ENCODE measurements at places on chromosomes 13 and 19. TPM values are rescaled to one million over a fixed set of nuclear protein-coding genes. Genes with fewer than 3 reads are reported as not detected.

ZSCAN4 gene
- not detected for total RNA-seq

DNA sequence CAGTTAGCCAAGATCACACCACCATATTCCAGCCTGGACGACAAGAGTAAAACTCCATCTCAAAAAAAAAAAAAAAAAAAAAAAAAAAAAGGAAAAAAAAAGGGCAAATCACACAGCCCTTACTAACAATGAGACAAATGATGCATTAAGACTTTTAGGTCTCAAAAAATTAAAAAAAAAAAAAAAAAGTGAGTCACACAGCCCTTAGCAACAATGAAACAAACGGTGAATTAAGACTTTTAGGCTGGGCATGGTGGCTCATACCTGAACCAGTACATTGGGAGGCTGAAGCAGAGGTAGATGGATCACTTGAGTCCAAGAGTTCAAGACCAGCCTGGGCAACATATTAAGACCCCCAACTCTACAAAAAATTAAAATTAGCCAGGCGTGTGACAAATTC, 32.4 kb upstream of the EIF3G start:
- peaks cover 91% of the 10 kb centered on the region for H3K36me3 ChIP-seq
- DNase-seq = no peak
- H3K27ac ChIP-seq = no peak overlapping the region
- no peak overlapping the region for H3K4me3 ChIP-seq
- H3K27me3 ChIP-seq = no peaks in the 10 kb centered on the region
- no peaks in the 10 kb centered on the region for H3K4me1 ChIP-seq

GRCh38 chr19:49362048-49362928, at the start of gene TEAD2:
TEAD2 (minus strand) TSS chr19:49362416; CDS start chr19:49360075, 2,341 bp downstream.
- peak within 1 kb of the TSS; percentile 95 for H3K27ac ChIP-seq
- H3K4me3 ChIP-seq = peak within 1 kb of the TSS; percentile 95
- H3K27me3 ChIP-seq = no peaks in the 10 kb centered on the region
- H3K4me1 ChIP-seq = peaks cover 40% of the 10 kb centered on the region
- H3K36me3 ChIP-seq = peaks cover 25% of the 10 kb centered on the region

F10 gene
- total RNA-seq = 20.5 TPM

DNA sequence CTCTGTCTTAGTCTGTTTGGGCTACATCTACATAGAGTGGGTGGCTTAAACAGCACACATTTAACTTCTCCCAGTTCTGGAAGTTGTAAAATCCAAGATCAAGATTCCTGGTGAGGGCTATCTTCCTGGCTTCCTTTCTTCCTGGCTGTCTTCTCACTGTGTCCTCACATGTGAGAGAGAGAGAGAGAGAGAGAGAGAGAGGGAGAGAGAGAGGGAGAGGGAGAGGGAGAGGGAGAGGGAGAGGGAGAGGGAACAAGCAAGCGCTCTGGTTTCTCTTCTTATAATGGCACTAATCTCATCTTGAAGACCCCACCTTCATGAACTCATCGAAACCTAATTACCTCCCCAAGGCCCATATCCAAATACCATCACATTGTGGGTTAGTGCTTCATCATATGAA, 69.2 kb downstream of the CDK8 start:
- H3K27me3 ChIP-seq = no peaks in the 10 kb centered on the region
- no peak for DNase-seq
- H3K27ac ChIP-seq = no peak overlapping the region
- peaks cover 37% of the 10 kb centered on the region for H3K4me1 ChIP-seq
- no peak overlapping the region for H3K4me3 ChIP-seq
- H3K36me3 ChIP-seq = no peaks in the 10 kb centered on the region

SIGLEC12 gene
- not detected for total RNA-seq

RAB20 gene
- 10.9 TPM for total RNA-seq

GRCh38 chr13:77916488-77916887, 2.1 kb downstream of the EDNRB start:
- no peak for DNase-seq
- H3K27me3 ChIP-seq = no peaks in the 10 kb centered on the region
- peaks cover 28% of the 10 kb centered on the region for H3K4me1 ChIP-seq
- peak overlapping the region; percentile 67 for H3K4me3 ChIP-seq
- H3K36me3 ChIP-seq = no peaks in the 10 kb centered on the region

DNA sequence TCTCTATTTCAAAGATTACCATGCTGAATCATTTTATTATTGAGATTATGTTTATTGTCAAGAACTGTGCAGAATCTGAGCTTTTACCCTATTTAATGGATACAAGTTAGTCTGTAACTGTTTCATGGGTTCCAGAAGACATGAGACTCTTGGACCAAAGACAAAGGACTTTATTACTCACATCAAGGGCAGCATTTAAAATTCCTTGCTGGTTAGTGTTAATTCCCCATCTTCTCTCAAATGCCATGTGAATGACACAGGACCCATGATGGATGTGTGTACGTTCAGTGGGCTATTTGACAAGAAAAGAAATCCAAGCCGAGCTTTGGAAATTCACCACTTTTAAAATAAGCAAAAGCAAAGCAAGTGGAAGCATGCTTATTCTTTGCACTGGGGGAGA, 139.9 kb downstream of the PCDH20 start:
- H3K27ac ChIP-seq = no peak overlapping the region
- no peaks in the 10 kb centered on the region for H3K27me3 ChIP-seq
- H3K4me3 ChIP-seq = no peak overlapping the region
- no peaks in the 10 kb centered on the region for H3K4me1 ChIP-seq

GRCh38 chr19:17948931-17949930, 16.4 kb downstream of the CCDC124 start:
- H3K27ac ChIP-seq = no peak overlapping the region
- H3K4me3 ChIP-seq = peak overlapping the region; percentile 89
- no peak for DNase-seq
- no peaks in the 10 kb centered on the region for H3K36me3 ChIP-seq

DNA sequence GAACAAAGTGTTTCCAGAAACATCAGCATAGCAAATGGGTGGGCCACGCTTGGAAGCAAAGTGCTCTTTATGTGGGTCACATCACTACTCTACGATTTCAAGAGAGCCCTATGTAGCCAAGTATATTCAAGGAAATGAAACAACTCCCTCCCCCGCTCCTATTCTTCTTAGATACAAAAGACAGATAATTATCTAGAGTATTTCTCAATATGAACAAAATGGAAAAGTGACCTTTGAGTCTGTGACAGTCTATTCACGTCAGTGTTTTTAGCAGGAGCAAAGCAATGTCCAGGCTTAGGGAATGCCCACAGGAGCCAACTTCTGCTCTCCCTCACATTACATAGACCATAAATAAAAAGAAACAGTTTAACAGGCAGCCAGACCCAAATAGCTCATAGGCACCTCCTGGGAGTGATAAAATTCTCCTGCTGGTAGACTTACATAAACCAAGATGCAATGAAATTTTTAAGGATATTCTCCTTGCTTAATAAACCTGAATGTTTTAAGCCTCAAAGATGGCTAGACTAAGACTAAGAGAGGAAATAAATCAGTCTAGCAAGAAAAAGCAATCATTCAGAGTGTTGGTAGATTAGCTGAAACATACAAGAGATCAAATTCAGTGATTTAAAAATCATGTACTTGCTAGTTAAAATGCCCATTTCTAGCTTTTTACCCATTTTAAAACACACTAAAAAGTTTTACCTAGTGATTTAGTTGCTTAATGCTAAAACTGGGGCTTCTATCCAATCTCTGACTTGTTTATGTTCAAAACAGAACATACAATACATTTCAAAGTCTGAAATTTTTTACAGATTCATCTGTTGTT, 182.8 kb downstream of the RGCC start:
- peaks cover 14% of the 10 kb centered on the region for H3K4me1 ChIP-seq
- no peak overlapping the region for H3K4me3 ChIP-seq
- H3K36me3 ChIP-seq = no peaks in the 10 kb centered on the region
- peak overlapping the region; percentile 30 for H3K27ac ChIP-seq
- H3K27me3 ChIP-seq = no peaks in the 10 kb centered on the region

POLR2I gene
- 64.8 TPM for total RNA-seq

GRCh38 chr19:45999653-46000121, 4.4 kb downstream of the CCDC61 start:
- H3K36me3 ChIP-seq = no peaks in the 10 kb centered on the region
- peaks cover 18% of the 10 kb centered on the region for H3K4me1 ChIP-seq
- H3K27me3 ChIP-seq = no peaks in the 10 kb centered on the region

DNA sequence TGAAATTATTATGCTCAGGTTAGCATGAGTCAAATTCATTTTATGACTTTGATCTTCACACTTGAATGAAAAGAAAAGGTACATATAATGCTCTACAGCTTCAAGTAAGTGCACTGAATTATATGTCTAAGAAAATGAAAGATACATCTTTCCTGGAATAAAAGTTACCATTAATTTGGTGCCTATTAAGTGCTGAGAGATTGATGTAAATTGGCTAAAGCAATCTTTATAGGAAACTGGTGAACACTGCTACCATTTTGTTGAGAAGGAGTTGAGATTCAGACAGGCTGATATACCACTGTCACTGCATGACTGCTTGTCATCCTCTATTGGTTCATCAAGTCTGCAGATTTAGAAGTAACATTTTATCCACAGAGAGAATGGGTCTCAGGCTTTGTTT, 416.8 kb upstream of the SPRY2 start:
- H3K4me3 ChIP-seq = no peak overlapping the region
- no peaks in the 10 kb centered on the region for H3K36me3 ChIP-seq
- no peak for DNase-seq
- no peak overlapping the region for H3K27ac ChIP-seq
- no peaks in the 10 kb centered on the region for H3K27me3 ChIP-seq
- H3K4me1 ChIP-seq = no peaks in the 10 kb centered on the region

GMIP gene
- total RNA-seq = 6.9 TPM

GRCh38 chr19:30439310-30439709, 67.1 kb downstream of the ZNF536 start:
- no peaks in the 10 kb centered on the region for H3K4me1 ChIP-seq
- H3K36me3 ChIP-seq = no peaks in the 10 kb centered on the region
- H3K27ac ChIP-seq = no peak overlapping the region
- no peaks in the 10 kb centered on the region for H3K27me3 ChIP-seq
- H3K4me3 ChIP-seq = no peak overlapping the region

FGF22 gene
- 0.50 TPM for total RNA-seq

DNA sequence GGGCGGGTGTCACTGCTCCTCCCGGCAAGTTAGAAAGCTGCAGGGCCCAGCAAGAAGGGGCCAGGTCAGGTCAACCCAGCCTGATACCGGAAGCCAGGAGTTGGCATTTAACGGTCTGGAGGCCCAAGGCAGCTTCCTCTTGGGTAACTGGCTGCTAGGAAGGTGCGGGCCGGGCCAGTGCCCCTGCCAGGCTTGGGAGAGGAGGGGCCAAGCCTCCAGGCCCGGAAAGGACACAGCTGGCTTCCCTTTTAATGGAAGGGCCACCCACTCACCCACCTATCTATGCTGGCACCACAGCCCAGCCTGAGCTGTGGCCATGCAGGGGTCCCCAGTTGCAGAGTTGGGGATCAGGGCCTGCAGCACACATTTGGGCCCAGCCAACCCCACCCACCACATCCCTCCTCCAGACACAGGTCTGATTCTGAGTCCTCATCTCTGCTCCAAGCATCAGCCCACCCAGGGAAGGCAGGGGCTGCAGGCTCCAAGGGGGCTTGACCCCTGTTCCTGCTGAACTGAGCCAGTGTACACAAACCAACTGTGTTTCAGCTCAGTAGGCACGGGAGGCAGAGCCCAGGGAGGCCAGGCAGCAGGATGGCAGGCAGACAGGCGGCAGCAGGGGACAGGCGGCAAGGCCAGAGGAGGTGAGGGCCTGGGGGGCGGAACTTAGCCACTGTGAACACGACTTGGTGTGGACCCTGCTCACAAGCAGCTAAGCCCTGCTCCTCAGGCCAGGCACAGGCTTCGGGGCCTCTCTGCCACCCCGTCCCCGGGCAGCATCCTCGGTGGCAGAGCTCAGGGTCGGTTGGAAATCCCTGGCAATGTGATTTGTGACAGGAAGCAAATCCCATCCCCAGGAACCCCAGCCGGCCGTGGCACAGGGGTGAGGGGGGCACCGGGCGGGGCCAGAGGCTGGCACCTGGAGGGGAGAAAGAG, 40.8 kb downstream of the ZSWIM4 start:
- H3K4me1 ChIP-seq = peaks cover 88% of the 10 kb centered on the region
- H3K4me3 ChIP-seq = peak overlapping the region; percentile 36
- peaks cover 43% of the 10 kb centered on the region for H3K36me3 ChIP-seq
- H3K27me3 ChIP-seq = no peaks in the 10 kb centered on the region
- DNase-seq = no peak

OR7A5 gene
- 0.52 TPM for total RNA-seq

CNN1 gene
- total RNA-seq = 3,006 TPM

DNA sequence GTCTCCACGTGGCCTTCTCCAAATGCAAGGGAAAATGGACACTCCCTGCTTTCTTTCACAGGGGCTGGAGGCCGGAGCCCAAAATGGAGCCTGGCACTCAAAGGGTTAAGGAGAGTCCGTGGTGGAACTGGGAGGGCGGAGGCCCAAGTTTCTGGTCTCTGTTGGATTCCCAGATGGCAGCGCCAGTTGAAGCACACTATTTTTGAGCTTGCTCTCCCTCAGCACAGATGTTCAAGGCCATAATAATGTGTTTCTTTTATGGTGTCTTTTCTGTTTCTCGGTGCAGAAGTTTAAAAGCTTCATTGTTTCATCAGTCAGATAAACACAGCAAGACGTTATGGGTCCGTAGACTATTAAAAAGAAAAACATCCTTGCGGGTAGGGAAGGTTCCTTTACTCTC, 67.6 kb downstream of the TNFRSF19 start:
- no peak for DNase-seq
- H3K27me3 ChIP-seq = no peaks in the 10 kb centered on the region
- no peak overlapping the region for H3K27ac ChIP-seq
- H3K4me1 ChIP-seq = peaks cover 9% of the 10 kb centered on the region
- H3K4me3 ChIP-seq = no peak overlapping the region

All from esophagus muscularis mucosa (tissue), 4 donors.